ENCODE measurements at places on chromosomes 13 and 19.

DNA sequence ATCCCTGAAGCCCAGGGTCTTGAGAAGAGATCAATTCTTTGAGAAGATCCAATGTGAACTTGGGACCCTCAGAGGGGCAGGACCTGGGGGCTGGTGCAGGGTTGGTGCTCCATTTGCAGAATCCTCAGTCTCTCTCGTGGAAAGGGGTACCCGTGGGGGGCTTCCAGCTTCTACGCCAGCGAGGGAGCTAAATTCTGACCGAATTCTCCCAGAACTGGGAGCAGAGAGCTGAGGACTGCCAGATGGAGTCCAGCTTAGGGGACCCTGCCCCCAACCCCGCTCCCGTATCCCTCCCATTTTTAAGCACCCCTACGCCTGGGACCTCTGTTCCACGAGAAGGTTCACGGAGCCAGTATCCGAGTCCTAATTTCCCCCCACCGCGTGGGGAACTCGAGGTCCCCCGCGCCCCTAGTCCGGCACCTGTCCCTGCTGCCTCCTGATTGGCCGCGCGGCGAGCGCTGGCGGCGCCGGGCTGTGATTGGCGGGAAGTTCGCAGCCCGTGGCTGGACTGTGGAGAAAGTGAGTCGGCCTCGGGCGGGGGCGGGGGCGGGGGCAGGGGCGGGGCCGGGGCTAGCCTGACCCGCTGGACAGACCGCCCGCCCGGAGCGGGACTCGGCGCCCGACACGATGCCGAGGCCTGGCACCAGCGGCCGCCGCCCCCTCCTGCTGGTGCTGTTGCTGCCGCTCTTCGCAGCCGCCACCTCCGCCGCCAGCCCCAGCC lies 4.4 kb upstream of the LTBP4 start:
- DNase-seq = no peak

GRCh38 chr19:14979476-14980255 lies at the start of gene SLC1A6:
SLC1A6 (minus strand) TSS chr19:14979864; CDS start chr19:14972910, 6,954 bp downstream.
- DNase-seq = no peak

- no peak for DNase-seq
Measured at GRCh38 chr19:52258426-52258825, 11.0 kb upstream of the ZNF766 start.

DNA sequence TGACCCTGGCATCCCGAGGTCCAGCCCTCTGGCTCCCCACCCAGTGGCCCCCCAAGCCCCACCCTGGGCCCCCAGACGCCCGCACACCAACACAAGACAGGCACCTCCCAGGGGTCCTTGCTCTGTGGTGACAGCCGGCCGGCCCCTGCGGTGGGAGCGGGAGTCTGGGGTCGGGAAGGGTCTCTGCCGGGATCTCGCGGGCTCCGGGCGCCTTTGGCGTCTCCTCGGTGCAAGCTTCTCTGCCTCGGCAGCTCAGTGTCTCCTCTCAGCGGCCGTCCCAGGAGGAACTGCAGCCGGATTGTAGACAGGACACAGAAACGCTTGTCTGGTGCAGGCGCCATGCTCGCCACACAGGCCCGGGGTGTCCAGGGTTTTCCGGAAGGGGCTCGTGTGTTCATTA lies 43.7 kb downstream of the TMEM255B start:
- no peak for DNase-seq

GRCh38 chr13:33785384-33785783 lies 32.6 kb upstream of the RFC3 start:
- no peak for DNase-seq

GRCh38 chr19:6772028-6772865 lies at the start of gene VAV1:
VAV1 (plus strand) TSS chr19:6772708; CDS start chr19:6772808, 100 bp downstream.
- peak; percentile 92 for DNase-seq

DNA sequence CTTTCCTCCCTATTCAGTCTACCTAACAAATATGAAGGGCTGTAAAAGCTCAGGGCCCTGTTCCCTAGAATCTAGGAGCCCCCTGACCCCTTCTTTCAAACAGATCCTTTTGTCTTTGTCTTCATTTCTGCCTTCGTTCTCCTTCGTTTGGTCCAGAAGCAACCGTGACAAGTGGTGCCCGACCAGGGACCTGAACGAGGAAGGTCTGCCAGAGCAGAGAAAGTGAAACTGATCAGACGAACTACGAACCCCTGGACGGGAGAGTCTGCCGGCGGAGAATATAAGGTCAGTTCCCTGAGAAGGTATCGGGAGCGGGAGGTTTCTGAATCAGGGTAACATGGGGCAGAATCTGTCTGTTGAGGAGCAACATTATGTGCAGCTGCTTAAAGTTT lies 751 bp downstream of the ERVK3-1 start:
- DNase-seq = peak; percentile 49

DNA sequence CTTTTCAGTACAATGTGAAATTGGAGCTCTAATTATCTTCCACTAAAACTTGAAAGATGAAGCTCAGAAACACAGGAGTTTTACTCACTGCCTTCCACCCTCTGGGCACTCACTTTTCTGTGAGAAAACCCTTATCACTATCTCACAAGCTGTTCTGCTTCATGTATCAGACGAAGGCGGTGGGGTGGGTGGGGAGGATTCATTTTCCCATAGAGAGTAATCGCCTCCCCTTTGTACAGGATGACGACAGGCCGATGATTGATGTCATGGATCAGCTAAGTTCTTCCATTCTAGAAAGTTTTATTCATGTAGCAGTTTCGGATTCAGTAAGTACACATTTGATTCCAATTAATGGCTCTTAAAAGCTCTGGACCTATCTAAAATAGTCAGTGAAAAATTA lies 139.9 kb downstream of the ZAR1L start:
- no peak for DNase-seq

GRCh38 chr13:45156565-45157361 lies 36.5 kb downstream of the GTF2F2 start:
- no peak for DNase-seq

DNA sequence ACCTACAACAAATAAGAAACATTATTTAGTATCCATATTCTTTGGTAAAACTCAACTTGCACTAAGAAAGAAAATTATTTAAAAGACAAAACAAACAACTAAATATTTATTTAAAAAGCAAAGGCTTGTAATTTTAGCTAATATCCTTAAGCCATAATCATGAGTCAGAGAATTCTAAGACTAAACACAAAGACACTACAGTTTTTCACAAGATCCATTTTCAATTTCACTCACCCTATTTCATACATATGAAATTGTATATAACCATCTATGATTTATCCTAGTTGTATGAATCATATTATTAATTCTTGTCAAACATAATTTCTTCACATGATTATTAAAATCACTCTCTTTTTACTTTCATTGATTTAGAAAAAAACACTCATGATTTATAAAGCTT lies 64.3 kb downstream of the MICU2 start:
- DNase-seq = no peak

DNA sequence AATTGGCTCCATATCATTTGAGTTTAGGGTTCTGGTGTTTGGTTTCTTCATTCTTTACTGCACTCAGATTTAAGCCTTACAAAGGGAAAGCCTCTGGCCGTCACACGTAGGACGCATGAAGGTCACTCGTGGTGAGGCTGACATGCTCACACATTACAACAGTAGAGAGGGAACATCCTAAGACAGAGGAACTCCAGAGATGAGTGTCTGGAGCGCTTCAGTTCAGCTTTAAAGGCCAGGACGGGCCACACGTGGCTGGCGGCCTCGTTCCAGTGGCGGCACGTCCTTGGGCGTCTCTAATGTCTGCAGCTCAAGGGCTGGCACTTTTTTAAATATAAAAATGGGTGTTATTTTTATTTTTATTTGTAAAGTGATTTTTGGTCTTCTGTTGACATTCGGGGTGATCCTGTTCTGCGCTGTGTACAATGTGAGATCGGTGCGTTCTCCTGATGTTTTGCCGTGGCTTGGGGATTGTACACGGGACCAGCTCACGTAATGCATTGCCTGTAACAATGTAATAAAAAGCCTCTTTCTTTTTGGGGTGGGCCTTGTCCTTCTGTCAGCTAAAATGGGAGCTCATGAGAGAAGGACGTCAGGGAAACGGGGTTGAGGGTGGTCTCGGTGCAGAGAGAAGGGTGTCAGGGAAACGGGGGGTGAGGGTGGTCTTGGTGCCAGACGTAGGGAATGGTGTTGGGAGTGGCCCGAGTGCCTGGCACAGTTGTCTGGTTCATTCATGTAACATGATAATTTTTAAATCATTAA lies 26.0 kb downstream of the LAMP1 start:
- no peak for DNase-seq

- DNase-seq = no peak
Measured at GRCh38 chr13:112891477-112892401, 77.3 kb upstream of the MCF2L start.

DNA sequence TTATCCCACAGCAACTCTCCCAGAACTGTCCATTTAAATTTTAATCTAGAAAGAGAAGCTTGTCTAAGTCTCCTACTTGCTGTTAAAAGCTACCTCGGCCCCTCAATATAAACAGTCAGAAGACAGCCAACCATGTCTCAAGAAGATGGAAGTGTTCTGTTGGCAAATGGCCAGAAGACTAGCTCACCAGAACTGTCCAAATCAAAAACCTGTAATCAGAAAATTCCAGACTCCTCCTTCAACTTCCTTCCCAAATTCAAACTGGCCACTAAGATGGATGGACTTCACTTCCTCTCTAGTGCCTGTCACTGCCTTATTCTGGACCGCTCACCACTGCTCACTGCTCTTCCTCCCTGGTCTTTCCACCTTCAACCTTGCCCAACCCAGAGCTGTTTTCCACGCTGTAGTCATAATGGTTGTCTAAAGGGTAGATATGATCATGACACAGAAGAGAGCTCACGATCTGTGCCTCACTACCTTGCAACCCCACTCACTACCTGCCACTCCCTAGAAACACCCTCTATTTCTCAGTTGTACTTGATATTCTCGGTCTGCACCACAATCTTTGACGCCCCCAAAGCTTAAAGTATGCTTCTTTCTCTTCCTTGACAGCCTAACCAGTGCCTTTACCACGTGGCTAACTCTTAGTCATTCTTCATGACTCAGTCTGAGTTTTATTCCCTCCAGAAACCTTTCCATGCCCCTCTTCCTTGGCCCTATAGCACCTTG lies 9.2 kb downstream of the FGF14 start:
- DNase-seq = no peak

- DNase-seq = no peak
Measured at GRCh38 chr13:105773241-105773640, 762.2 kb downstream of the EFNB2 start.

DNA sequence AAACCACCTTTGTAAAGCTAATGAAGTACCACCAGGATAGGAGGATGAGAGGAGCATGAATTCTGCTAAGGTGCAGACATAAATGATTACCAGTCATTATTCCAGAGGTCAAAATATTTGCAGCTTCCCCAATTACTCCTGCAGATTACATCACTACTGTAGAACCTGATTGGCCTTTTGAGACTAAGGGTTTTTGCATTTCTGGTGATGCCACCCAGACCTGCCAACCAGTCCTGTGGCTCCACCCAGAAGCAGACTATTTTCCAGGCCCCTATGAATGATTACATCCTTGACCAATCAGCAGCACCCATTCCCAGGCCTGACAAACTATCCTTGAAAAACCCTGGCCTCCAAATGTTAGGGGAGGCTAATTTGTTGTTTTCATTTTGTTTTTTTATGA lies 11.2 kb upstream of the KCNC3 start:
- no peak for DNase-seq

DNA sequence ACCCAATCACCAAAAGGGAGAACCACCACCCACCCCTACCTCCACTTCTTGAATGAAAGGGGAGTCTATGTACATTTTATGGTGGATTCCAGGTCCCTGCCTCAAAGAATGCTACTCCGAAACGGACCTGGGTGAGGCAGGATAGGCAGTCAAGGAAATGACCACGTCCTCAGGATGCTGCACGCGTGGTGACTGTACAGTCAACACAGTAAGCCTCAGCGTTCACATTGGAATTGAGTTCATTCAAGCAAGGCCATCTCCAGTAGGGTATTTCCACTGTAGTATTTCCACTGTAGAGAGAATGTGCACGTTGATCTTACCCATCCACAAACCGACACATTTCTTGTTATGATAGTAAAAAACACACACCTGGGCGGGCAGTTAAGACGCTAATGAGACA lies 16.9 kb downstream of the ZSCAN5C start:
- DNase-seq = no peak

- no peak for DNase-seq
Measured at GRCh38 chr13:65638572-65639168, 1591.5 kb downstream of the PCDH9 start.

DNA sequence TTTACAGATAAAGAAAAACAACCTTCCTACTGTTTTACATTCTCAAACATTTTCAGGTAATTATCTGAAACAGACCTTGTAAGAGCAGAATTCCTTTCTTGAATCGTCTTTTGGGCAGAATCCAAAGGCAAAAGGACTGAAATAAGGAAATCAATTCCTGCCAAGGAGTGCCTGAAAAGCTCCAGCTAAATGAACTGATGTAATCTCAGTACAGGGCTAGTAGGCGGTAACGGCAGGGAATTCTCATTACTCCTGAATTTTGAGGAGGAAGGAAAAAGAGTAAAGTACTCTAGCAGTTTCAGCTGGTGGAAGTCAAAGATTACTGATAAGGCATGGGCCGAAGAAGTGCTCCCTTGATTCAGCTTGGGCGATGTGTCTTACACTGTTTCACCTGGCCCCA lies 168.4 kb downstream of the PCDH9 start:
- no peak for DNase-seq

- DNase-seq = no peak
Measured at GRCh38 chr19:42422092-42422900, 4.9 kb downstream of the LIPE start.

GRCh38 chr13:24500977-24501376 lies 11.6 kb downstream of the PARP4 start:
- no peak for DNase-seq

DNA sequence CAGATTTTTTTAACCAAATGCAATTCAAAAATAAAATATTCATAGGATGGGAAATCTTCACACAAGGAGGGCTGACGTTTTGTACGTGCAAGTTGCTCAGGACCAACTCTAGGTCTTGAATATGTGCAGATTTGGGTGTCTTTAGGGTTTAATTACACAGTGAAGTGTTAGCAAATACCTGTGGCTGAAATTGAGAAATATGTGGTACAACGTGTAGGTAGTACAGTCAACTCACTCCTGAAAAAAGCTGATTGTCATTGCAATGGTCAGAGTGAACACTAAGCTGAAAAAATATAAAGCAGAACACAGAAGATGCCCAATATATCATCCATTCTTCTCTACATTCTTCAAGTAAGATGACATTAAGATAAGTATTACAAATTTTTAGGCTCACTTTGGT lies 314.3 kb downstream of the SLITRK1 start:
- DNase-seq = no peak

GRCh38 chr19:7187605-7188339 lies 106.4 kb downstream of the INSR start:
- DNase-seq = no peak

GRCh38 chr13:34822650-34823049 lies 119.4 kb upstream of the NBEA start:
- no peak for DNase-seq

GRCh38 chr19:7970716-7971448 lies 27.4 kb upstream of the TIMM44 start:
- DNase-seq = no peak
